Activated T-cell treated with anti-CD3 and anti-CD28 coated beads for 4 hours (primary cell): ENCODE measurements at places on chromosomes 4 and X.

- no peak for DNase-seq
Observed at GRCh38 chr4:14400307-14400706, 602.0 kb upstream of the CPEB2 start.

DNA sequence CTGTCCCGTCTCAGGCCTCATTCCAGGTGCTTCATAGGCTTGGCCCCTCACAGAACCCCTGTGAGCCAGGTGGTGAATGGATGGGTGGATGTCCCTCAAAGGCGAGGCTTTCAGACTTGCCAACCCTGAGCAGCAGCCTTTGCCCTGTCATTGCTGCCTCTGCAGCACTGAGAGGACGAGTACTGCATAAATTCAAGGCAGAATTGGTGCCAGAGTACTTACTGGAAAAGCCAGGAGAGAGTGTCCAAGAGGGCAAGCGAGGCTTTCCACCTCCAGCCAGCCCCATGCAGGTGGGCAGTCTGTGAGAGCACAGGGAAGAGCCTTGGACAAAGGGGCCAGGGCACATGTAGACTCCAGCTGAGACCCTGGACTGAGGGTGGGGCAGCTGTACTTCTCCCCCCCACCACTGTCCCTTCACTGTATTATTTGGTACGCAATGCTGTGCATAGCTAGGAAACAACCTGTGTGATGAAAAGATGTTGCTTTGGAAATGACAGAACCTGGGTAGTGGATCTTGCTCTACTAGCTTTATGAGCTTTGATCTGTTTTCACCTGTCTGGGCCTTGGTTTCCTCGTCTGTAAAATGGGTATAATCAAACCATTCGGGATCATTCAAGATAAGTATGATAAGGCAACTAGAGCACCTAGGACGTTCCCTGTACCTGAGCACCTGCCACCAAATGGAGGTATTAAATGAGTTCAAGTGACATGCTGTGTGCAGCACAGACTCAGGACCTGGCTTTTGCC is 224.9 kb upstream of the PSAPL1 start:
- DNase-seq, result no peak

- DNase-seq, result no peak
Observed at GRCh38 chr4:8355306-8355705, 85.2 kb downstream of the ACOX3 start.

DNA sequence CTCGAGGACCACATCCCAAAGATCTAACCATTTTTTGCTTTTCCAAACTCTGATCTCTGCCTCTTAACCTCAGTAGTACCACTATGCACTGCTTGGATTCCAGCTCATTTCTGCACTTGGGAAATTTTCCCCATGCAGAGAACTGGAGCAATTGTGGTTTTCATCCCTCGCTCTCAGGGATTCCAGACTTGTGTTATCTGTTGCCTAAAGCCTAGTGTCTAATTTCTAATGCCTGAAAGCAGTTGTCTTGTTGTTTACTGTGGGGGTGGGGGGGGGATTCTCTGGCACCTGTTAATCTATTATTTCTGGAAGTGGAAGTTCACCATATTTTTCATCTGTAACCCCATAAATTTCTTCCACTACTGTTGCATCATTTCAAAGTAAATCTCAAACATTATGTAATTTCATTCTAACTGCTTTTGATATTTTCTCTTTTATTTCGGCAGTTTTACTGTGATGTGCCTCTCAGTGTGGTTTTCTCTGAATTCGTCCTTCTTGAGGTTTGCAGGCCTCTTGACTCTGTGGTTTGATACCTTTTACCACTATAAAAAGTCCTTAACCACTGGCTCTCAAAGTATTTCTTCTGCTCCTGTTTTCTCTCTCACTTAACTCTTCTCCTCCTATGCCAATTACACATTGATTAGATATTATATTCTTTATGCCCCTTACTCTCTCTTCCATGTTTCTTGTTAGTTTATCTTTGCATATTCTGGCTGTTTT is 205.6 kb upstream of the EOLA2 start:
- no peak for DNase-seq

DNA sequence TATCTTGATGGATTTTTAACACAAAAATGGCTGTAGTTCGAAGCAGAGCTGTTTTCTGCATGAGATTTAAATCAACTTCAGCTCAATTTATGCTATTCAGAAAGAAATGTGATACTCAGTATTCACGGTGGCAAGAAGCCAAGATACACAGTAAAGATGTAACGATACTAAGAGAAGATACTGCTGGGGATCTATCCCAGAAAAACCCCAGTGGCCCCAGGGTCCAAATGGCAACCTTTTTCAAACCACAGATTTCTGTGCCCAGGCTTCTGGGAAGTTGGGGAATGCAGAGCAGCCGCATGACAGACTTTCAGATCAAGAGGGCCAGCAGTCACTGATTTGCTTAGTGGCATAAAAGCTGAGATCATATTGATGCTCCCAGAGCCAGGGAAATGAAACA is 353.9 kb downstream of the AFF2 start:
- no peak for DNase-seq

GRCh38 chrX:41009850-41010846 is 75.1 kb upstream of the USP9X start:
- DNase-seq, result no peak

DNA sequence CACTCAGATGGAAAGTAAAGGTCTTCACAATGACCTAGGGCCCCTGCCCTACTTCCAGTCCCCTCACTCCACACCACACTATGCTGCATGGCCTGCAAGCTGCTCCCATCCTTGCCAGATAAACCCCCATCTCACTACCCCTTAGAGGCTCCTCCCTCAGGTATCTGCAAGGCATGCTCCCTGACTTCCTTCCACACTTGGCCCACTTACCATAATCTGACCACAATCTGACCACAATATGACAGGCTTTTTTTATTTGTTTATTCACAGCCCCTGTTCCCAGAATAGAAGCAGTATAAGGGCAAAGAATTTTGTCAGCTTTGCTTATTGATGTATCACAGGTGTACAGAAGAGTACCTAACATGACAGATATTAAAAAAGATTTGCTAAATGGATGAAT is 124.7 kb downstream of the CAMK2D start:
- DNase-seq, result no peak

- DNase-seq, result no peak
Observed at GRCh38 chr4:92994727-92995126, 691.0 kb downstream of the GRID2 start.
